Activated naive CD8-positive, alpha-beta T cell treated with anti-CD3 and anti-CD28 coated beads for 36 hours (primary cell): ENCODE measurements at places on chromosomes 12 and 14.

DNA sequence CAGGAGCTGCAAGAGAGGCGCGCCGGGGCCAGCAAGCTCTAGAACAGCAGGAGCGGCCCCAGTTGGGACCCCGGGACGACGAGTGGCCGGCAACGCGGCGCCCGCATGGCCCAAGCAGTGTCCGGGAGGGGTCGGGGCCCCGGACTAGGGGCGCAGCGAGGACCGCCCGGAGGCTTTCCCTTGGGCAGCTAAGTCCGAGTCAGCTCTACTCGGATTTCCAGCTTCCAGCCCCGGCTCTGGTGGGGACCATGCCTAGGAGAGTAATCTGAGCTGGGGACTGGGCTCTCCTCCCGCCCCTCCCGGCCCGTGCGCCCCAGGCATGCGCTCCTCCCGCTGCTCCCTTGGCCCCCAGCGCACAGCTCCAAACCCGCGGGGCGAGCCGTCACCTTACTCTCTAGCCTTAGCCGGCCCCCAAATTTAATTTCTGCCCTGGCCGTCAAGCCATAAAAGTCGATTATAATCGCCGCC is 41.6 kb upstream of the CAPRIN2 start:
- DNase-seq: peak; percentile 12

- no peak for DNase-seq
These were observed 108.6 kb upstream of the FLRT2 start for GRCh38 chr14:85421186-85421877.

DNA sequence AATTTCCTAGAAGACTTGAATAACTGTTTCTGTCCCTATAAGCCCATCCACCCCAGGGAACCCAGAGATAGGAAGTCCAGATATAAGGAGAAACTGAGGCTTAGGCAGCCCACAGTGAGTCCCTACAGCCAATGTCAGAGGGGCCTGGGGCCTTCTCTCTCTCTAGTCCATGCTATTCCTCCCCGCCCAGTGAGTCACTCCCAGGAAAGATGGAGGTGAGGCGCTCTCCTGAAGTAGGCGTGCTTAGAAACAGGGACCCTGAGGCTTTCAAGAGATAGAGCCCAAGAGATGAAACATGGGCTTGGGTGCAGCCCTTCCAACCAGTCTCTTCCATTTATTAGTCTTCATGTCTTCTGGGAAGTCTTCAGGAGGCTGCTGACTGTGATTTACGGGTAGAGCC is 2.3 kb upstream of the SMUG1 start:
- no peak for DNase-seq

- DNase-seq: no peak
These were observed 179.4 kb downstream of the ESR2 start for GRCh38 chr14:64114796-64115195.

DNA sequence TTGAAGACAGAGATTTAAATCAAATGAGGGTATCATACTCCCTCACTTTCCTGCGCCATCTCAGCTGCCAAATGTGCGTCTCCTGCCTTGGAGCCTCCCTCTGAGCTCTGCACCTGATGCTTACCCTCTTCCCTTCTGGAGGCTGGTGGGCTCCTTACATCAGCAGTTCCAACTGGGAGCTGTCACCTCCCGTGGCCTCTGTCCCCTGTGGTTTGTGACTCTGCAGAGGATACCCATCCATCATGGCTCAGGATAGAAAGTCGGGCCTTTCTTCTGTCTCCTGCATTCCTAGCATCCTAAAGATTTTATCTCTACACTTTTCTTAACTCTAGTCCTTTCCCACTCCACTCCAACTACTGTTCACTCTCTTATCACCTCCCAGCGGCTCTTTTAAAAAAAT is 570.6 kb downstream of the BCL11B start:
- no peak for DNase-seq

GRCh38 chr12:19222558-19222957 is 93.0 kb downstream of the PLEKHA5 start:
- DNase-seq: no peak

DNA sequence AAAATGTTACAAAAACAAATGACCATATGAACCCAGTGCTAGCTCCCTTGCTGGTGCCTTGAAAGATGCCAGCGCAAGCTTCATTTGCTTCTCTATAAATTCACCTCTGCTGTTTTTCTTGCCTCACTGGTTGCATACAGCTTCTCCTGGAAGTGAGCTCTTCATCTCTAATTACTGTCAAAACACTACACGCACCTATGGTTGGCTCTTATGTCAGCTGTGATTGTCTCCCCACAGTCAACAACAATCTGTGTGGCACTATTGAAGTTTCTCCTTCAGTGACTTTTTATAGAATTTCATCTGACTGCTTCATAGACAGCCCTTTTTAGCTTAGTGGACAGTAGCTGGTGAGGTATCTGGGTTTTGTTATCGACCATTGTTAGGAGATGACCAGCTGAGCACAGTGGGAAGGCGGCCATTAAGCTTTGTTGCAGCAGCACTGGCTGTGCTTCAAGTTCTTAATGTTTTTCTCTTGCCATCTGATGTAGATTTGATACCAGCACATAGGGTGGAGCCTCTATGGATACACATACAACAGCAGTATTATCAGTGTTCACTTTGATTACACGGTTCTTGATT is 131.8 kb downstream of the KITLG start:
- DNase-seq: no peak

DNA sequence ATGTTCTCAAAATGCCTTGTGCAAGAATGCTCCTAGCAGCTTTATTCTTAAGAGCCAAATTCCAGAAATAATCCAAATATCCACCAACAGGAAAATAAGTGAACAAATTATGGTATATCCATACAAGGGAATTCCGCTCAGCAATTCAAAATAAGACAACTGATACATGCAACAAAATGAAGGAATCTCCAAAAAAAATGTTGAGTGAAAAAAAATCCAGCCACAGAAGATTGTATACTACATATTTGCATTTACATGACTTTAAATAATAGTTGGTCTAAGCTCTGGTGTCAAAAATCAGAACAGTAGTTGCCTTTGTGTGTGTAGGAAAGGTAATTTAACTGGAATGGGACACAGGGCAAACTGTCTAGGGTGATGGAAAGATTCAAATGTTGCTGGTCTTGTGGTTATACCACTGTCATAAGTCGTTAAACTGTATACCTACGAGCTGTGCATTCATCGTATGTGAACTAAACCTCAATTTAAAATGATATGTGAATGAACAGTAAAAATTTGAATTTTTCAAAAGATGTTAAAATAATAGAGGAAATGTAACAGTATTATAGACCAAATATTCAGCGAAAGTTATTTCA is 3.2 kb downstream of the CD69 start:
- no peak for DNase-seq
